ENCODE measurements at places on chromosomes 1 and 21. TPM values are rescaled to one million over a fixed set of nuclear protein-coding genes. Genes with fewer than 3 reads are reported as not detected.
A peak's percentile ranks its signal among the peaks of the same experiment; 100 is the strongest.

The FCER1A gene
- 0.47 TPM for polyA plus RNA-seq

- DNase-seq = no peak
These were observed 16.6 kb downstream of the GPATCH2 start for GRCh38 chr1:217614200-217614712.

The MRPS6 gene
- 110 TPM for polyA plus RNA-seq

GRCh38 chr1:116360429-116361173, 12.4 kb upstream of the ATP1A1 start:
- no peak for DNase-seq

The RGS13 gene
- not detected for polyA plus RNA-seq

GRCh38 chr1:1567152-1567875, 7.3 kb downstream of the SSU72 start:
- no peak for DNase-seq

DNA sequence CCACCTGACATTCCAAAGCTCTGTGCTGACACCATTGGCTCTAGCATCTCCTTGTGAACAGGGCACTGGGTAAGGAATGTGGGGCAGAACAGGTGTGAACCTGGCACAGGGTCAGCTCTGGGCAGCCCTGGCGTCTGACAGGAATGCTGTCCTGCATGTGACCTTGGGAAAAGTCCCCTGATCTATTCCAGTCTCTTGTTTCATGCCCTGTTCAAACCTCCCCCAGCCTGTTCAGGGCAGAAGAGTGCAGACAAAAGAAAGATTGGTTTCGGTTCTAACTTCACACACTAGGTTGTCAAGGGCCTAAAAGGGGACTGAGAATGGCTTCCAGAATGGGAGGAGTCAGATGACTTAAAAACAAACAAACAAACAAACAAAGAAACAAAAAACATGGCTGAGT, 27.6 kb upstream of the SDHB start:
- DNase-seq = no peak

The CBS gene
- 12.0 TPM for polyA plus RNA-seq

DNA sequence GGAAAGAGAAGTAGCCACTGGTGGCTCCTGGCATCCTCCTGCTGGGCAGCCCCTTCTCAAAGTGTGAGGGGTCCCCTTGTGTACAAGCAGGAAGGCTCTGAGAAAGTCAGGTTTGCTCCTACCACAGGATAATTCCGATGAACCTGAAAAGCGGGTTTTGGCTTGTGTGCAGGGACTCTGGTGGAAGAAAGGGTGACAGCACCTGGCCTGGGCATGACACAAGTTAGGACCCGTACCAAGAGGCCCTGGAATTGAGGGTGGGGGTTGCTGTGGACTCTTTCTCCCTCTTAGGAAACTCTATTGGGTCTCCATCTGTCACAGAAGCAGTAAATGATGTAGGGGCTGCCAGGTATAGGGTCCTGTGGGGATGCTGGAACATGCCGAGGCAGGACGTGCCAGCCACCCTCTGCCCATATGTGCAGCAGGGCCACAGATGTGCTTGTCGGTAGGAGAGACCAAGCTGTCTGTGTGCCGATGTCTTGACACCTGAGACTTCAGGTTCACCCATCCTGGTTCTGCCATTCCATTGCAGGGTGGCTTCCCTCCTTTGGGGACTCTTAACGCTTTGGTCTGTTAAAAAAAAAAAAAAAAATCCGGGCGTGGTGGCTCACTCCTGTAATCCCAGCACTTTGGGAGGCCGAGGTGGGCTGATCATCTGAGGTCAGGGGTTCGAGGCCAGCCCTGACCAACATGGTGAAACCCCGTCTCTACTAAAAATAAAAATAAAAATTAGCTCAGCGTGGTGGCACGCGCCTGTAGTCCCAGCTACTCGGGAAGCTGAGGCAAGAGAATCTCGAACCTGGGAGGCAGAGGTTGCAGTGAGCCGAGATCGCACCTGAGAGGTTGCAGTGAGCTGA, 9.8 kb downstream of the C1orf35 start:
- no peak for DNase-seq

The OPTC gene
- polyA plus RNA-seq = not detected

GRCh38 chr1:156860113-156860627, 495 bp upstream of the NTRK1 start:
- DNase-seq = no peak

GRCh38 chr1:10295481-10296085, 85.2 kb downstream of the KIF1B start:
- no peak for DNase-seq

- peak; percentile 76 for DNase-seq
These were observed 1.9 kb downstream of the S1PR1 start for GRCh38 chr1:101238681-101239094.

- no peak for DNase-seq
These were observed 480.4 kb downstream of the SIPA1L2 start for GRCh38 chr1:232149287-232150201.

DNA sequence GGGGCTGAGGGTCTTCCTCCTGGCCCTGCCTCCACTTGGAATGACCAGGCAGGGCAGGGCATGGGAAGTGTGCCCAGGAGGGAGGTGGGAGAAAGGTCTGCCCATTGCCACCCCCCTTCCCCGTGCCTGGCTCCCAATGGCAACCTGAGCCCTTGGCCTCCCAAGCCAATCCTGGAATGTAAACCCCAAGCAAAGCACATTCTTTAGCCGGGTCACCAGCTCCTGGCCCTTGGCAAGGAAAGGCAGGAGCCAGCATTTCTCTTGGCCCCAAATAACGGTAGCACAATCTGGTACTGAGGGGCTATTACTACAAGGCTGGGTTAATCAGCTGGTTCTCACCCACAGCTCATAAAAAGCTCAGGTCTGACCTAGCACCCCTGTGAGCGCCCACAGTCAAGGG, 6.9 kb upstream of the NUAK2 start:
- no peak for DNase-seq

DNA sequence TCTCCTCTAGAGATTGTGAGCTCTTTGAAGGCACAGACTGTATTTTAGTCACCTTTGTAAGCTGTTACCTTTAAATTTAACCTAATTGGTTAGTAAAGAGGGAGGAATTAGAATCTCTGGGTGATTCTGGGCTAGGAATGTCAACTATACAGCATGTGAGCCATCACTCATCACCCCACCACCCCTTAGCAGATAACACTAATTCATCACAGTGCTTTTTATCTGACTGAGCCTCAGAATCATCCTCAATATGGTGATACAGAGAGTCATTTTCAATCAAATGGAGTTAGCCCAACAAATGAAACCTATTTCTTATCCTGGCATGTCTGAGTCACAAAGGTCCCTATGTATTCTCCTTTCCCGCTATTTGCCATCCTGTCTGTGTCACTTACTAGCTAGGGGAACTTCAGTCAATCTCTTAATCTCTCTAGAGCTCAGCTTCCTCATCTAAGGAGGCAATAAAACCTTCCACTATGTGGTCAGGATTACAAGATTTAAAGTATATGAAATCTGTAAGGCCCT, 13.3 kb downstream of the KCNJ10 start:
- DNase-seq = no peak

The MRPL55 gene
- polyA plus RNA-seq = 48.5 TPM

- DNase-seq = no peak
These were observed 119.9 kb upstream of the POU3F1 start for GRCh38 chr1:38166461-38166860.

DNA sequence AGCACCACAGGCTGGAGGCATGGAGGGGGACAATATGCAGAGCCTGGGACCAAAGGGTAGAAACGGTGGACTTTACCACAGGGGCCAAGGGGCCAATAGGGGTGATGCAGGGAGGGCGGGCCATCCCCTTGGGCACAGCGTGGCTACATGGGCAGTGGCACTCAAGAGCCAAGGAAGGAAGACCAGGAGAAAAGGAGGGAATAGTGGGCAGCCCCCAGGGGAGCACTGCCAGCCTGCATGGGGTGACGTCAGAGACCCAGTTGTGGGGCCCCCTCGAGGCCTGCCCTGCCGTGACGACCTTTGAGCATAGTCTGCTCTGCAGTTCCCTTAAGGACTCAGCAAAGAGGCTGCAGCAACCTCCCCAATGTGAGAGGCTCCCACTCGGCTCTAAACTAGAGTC, 95.5 kb upstream of the TMPRSS2 start:
- no peak for DNase-seq

DNA sequence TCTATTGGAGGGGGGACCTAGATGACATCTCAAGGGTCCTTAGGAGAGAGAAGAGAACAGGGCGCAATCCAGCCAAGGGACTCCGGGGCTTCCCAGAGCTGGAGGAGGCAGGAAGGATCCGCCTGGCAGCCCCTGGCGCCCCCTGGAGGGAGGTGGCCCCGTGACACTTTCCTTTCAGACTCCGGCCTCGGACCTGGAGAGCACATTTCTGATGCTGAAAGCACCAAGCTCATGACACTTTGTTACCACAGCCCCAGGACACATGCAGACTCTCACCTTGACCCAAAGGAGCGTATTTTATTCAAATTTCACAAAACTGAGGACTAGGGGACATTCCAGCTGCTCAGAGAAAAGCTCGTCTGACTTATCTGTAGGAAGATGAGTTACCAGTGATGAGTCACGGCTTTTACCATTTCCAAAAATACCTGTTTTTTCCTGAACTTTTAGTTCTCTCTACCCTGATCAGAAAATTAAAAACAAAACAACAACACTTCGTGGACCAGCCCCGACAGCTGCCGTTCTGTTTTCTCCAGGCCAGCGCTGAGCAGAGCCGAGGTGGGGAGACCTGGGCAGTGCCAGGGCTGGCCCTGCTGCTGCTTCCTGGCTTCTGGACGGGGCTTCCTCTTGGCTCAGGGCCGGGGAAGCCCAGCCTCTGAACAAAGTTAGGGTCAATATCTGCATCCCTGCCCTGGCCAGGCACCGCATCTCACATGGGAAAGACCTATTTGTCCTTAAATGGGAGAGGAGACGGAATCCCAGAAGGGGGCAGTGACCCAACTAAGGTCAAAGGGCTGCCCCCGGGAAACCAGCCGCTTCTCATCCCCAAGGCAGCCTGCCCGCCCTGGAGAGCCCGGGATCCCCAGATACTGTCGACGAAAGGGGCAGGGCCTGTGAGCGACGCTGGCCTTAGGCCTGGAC, 21.6 kb upstream of the POFUT2 start:
- no peak for DNase-seq

- DNase-seq = no peak
These were observed 4.8 kb upstream of the MMEL1 start for GRCh38 chr1:2637442-2638145.

DNA sequence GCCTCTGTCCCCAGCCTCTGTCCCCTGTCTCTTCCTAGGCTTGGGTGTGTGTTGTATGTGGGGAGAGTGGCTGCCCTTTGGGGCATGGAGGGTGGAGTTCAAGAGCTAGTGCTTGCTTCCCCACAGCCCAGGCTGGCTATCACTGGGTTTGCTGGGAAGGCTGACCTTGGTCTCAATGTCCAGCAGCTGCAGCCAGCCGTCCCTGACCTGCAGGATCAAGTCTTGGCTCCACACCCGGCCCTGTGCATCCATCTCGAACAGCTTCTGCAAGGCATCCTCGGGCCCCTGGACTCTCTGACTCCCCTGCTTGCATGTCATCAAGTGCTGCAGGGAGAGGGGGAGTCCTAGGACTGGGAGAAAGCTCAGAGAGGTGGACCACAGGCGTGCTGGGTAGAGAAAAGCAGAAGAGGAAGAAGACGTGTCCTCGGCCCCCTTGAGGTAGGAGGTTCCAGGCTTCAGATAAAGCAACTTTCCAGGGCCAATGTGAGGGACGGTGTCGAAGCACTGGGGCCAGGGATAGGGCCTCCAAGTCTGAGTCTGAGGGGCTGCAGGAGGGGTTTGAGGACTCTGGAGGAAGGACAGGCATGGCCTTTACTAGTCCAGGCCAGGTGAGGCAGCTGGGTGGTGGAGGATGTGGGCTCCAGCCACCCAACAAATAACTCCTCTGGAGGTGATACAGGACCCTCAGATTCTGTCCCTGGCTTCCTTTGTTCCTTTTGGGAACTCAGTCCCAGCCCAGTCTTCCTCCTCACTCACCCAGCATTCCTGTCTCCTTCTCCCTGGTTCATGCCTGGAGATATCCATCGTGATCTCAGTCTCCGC, 4.0 kb downstream of the EPS8L3 start:
- DNase-seq = no peak

- no peak for DNase-seq
These were observed 312.8 kb downstream of the HLX start for GRCh38 chr1:221192055-221192454.

DNA sequence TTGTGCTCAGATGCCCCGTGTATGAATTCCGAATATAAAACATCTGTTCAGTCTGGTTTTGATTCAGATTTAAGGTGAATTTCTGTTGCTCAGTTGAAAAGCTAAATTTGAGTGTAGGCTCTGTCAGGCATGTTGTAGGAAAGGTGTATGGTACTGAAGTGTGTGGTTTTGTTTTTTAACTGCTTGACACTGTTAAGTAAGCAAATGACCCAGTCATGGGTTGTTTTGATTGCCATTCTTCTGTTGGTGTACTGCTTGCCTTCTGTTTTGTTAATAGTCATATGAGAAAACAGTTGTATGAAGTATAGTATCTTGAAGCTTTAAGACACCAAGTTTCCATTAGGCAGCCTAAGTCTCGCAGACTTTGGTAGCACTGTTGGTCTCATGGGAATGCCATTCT, 10.0 kb downstream of the MRPS6 start:
- no peak for DNase-seq

The SFN gene
- polyA plus RNA-seq = 0.65 TPM

DNA sequence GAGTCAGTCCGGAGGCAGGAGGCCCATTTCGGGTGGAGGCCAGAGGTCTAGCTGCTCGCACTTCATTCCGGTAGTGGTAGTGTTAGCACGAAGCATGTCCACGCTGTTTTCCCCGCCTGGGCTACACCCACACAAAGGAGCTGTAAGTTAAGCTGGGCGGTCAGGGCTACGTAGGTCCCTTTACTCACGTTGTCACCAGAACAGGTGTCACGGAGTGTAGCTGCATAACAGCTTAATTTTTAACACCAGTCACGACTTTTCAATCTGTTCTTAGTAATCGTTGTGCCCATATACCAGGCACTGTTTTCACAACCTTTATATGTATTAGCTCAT, 15.6 kb downstream of the HLX start:
- no peak for DNase-seq

GRCh38 chr1:70754701-70755100, 292.9 kb downstream of the PTGER3 start:
- DNase-seq = no peak

DNA sequence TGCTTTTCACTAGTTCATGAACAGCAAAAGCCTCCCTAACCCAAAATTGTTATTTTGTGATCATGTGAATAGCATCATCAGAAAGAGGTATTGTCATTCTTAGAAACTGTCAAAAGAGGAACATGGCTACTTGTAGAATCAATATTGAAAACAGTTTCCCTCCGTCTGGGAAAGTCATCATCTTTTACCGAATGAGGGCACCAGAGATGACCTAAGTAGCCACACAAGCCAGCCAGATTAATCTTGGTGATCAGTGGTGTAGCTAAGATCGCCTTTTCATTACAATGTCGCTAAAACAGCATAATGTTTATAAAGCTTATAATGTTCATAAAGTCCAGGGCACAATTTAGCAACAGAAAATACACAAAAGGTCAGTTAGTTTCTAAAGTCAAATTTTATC, 136.1 kb downstream of the SIPA1L2 start:
- DNase-seq = no peak

- no peak for DNase-seq
These were observed 39.9 kb upstream of the AK4 start for GRCh38 chr1:65108025-65108642.

- no peak for DNase-seq
These were observed 231.9 kb upstream of the JUN start for GRCh38 chr1:59015708-59016107.

Data from renal pelvis (tissue), 12 donors.